Stimulated activated CD8-positive, alpha-beta memory T cell treated with anti-CD3 and anti-CD28 coated beads, Interleukin-7, amount 100 ng/mL, for 48 hours (primary cell): ENCODE measurements at places on chromosomes 12 and 14.

DNA sequence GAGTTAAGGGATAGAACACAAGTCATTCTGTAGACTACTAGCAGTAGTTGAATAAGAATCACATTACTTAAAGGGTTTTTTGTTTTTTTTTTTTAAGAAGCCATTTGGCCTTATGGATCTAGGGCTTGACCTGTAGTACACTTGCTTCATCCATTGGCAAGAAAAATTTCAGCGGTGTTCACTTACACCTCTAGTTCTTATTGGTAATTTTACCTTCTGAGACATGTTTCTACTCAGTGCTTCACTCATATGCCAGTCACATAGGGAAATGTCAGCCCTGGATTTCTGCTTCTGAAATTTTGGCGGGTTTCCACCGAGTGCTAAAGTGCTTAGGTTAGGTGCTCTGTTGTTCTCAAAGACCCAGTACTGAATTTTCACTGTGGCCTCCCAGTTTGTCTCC lies 72.9 kb downstream of the FRMD6 start:
- DNase-seq = no peak

DNA sequence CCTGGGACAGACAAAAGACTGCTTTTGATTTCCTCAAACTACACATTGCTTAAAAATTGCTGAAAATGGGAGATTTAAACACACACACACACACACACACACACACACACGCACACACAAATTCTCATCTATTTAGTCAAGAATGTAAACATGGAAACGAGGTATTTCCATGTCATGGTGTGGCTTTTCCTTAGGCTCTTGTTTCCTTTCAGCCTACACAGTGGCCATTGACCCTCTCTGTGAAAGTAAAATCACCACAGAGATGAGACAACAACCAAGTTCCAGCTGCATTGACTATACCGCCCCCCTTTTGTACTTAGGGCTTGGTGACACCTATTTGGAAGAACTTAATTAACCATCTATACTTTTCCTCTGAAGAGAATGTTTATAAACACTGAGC lies 41.9 kb downstream of the TTC8 start:
- no peak for DNase-seq

DNA sequence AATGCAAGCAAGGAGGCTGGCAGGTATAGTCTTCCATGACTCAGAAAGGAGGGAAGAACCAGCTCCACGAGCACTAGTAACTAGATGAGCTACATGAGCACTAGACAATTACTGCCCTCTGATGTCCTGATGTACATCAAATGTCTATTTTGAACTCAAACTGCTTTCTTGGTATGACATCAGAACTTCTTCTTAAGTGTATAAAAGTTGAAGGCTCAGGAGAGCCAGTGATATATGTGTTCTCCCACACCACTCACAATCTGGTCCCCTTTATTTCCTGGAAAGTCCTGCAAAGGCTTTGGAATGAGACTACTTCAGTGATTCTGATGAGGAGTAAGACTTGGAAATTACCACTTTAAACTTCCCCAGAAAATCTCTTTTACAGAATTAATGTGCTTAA lies 18.5 kb upstream of the DHRS7 start:
- DNase-seq = no peak

- DNase-seq = no peak
Observed at GRCh38 chr12:60475825-60476224, 880.0 kb downstream of the SLC16A7 start.

DNA sequence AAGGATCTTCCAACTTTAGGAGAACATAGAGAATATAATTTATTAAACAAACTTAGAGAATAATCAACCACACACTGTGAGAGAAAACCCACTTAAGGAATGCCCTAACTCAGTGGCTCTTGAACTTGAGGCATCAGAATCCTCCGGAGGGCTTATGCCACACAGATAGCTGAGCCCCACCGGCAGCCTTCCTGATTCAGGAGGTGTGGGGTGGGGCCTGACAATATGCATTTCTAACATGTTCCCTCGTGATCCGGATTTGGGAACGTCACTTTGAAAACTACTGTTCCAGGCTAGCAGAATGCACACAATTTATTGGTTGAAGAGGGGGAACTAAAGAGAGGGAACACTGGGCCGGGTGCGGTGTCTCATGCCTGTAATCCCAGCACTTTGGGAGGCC lies 2.0 kb upstream of the SOAT2 start:
- no peak for DNase-seq

DNA sequence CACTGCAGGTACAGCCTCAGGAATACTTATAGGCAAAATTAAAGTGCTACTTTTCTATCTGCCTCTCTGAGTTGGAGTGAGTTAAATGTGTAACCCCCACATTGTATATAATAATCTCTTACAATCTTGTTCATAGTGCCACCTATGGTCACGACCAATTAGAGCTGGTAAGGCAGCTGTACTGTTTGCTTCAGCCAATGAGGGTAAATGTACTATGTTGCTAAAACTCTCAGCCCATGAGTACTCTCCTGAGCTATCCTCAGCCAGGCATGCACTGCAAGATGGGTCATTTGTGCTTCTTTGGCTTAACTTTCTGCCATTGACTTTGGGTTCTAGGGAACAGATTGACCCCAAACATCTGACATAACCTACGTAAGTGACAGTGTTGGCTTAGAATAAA lies 15.0 kb upstream of the MDM2 start:
- DNase-seq = no peak

DNA sequence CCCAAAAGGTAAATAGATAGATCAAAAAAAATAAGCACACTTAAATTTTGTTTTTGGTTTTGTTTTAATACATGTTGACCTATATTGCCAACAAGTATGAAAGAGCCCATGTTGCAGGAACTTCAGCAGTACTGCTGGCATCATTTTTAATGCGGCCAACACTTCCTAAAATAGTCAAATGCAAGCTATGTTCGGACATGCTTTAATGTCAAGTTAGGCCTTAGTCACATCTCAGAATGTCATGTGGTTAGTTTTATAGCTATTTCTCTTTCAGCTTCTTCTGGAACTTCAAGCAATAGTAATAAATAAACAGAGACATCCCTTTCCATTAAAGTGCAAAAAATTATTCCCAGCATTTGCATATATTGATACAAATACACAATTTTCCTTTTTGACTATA lies 153.4 kb downstream of the PIK3C2G start:
- DNase-seq = no peak

DNA sequence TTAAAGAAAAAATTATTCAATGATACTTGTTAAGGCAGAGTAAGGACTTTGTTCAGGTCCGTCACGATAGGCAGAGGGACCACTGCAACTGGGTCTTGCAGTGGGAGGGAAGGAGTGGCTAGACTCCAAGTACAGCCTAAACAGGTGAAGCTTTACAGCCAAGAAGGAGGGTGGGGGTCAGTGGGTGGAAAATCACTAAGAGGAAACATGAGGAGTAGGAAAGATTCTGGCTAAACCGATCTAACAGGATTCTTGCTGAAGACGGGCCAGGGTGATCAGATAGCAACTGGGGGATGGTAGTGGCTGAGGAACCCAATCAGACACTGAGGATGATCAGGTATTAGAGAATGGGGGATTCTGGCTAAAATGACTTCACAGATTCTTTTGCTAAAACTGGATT lies 100.2 kb downstream of the TTC7B start:
- no peak for DNase-seq

GRCh38 chr12:107415071-107415470 lies 270.5 kb upstream of the PWP1 start:
- DNase-seq = no peak

DNA sequence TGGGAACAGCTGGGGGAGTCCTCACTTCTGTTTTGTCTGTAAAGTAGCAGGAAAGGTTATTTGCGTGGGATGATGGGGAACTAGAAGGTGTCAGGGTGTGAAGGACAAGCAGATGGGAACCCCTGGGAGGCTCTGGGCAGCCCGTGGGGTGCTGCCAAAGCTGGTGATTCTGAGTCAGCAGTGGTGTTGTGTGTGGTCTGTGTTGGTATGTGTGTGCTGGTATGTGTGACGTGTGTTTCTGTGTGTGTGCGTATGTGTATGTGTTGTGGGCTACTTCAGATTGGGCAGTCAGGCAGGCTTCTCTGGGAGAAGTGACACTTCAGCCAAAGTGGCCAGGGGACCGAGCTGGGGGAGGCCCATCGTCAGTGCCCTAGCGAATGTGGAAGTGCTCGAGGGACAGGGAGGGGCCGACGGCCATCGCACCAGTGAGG lies 15.3 kb upstream of the BDKRB2 start:
- no peak for DNase-seq

GRCh38 chr14:78170203-78170602 lies at the start of gene NRXN3:
TSS of gene NRXN3 (plus strand) at chr14:78170373. CDS start at chr14:78243094, 72,721 bp downstream.
- DNase-seq = no peak

DNA sequence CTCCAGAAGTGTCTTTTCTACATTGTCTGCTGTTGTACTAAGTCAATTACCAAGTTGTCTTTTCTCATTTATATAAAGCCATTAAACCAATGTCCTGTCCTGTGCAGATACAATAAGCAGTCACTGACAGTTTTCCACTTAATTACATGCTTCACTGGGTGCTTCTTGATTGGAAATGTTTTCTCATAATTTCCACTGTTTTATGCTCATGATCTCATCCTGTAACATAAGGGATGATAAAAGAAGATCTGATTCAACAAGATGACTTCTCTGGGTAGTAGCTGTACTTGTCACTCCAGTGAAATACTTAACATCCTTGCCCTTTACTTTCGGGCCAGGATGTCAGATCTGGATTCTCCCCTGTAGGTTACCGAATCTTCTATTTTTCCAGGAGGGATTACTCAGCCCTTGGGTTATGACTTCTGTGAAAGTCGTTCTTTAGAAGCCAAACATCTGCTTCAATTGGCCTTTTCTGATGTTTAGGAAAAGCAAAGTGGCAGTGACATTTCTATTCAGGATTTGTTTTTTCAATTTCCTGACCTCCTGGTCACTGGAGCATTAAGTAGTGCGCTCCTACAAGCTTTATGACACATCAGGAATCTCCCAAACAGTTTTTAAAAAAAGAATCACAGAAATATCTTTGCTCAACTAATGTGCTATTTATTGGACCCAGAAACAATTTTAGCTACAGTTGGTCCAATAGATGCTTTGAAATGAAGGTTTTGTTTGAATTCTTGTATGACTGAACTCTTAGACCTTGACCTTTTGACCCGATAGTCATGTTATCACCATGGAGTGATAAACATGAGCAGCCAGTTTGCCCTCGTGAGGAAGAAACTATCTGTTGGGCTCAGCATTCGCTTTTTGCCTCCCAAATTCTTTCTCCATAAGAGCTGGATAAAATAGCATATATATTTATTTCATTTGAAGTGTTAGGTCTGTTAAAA lies 234.5 kb upstream of the SSTR1 start:
- no peak for DNase-seq

GRCh38 chr14:20179880-20180279 lies 10.8 kb upstream of the OR11G2 start:
- DNase-seq = no peak

- DNase-seq = no peak
Observed at GRCh38 chr12:113403435-113404415, at the start of gene SDS. TSS of gene SDS (minus strand) at chr12:113403887. CDS start at chr12:113399708, 4,179 bp downstream.

DNA sequence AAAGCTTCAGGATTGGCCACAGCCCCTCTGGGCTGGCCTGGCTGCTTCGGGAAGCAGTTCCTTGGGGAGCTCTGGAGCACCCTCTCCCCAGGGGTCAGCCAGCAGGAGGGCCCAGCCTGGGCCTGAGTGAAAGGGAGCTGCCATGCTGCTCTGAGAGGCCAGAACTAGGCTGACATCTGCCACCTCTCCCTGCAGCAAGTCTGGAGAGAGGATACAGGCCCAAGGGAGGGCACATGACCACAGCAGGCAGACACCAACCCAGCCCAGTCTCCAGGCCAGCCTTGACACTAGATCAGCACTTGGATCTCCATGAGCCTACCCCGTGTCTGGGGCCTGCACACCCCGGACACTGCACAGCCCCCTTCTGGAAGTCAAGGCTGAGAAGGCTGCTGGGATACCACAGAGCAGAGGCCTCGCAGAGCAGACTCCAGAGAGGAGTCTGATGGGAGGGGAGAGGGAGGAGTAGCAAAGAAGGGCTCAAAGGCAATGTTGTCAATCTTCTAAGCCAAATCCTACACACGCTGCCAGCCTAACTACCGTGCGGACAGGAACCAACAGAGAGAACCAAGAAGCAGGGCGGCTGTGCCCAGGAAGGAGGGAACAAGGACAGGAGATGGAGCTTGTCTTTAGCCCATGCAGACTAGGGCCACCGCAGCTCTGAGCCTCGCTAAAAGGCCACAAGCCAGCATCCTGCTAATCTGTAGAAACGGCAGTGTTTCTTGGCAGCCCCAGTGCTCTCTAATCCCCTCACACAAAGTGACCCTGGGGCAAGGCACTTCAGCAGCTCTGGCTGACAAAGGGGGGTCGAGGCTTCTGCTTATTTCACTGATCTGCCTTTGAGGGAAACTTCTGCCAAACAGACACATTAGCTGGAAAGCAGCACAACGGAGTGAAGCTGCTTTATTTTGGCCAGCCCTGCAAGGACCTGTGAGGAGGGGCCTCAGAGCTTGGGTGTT lies 12.9 kb downstream of the COL2A1 start:
- DNase-seq = no peak

DNA sequence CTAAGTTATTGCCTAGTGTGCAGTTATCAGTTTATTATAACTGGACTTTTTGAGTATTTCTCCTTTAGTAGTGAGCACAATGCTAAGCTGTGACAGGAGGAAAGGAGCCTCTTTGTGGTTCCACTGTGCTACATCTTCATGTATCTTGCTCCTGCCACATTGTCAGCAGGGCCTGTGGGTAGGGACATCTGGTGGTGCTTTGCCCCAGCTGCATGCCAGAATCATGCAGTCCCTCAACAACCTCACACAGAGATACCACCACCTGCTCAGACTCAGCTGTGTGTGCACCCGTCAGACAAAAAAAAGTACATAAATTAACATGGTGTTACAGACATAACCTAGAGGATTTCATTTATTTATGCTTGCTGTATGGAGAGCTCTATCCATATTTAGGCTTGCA lies 51.1 kb downstream of the MIS18BP1 start:
- no peak for DNase-seq

GRCh38 chr12:1620092-1620491 lies 8.9 kb upstream of the WNT5B start:
- DNase-seq = no peak

DNA sequence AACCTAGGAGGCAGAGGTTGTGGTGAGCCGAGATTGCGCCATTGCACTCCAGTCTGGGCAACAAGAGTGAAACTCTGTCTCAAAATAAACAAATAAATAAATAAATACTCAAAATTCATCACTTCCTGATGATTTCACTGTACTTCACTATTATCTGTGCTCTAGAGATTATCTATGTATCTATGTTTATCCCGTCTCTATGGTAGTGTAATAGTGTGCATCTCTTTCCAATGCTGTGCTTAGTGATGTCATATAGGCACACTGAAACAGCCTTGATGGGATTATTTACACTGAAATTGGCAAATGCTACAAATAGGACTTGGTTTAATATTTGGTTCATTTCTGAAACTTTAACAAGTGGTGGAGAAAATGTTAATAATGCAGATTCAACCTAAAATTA lies 6.5 kb downstream of the CAPS2 start:
- DNase-seq = no peak

DNA sequence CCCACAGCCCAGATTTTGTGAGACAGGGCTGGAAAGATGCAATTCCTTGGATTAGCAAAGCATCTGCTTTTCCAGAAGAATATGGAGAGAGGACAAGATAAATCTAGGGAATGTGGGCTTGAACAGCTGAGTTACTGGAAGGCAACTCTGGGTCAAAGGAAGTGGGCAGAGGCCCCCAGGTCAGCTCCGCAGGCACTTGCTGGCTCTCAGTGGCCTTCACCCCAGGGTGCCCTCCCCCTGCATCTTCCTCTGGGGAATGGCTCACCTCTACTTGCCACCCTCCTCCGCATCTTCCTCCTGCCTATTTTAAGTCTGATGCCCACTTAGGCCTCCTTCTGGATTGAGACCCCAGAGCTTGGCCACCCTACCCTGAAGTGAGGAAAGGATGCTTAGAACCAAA lies 10.5 kb upstream of the PNMA1 start:
- no peak for DNase-seq
